ENCODE measurements at places on chromosomes 3 and 15. TPM values are rescaled to one million over a fixed set of nuclear protein-coding genes. Genes with fewer than 3 reads are reported as not detected.

- no peak overlapping the region for H3K4me3 ChIP-seq
- no peak overlapping the region for H3K27ac ChIP-seq
- no peaks in the 10 kb centered on the region for H3K36me3 ChIP-seq
- H3K4me1 ChIP-seq: no peaks in the 10 kb centered on the region
- DNase-seq: no peak
Measured at GRCh38 chr3:38083871-38084333, 44.9 kb downstream of the DLEC1 start.

DNA sequence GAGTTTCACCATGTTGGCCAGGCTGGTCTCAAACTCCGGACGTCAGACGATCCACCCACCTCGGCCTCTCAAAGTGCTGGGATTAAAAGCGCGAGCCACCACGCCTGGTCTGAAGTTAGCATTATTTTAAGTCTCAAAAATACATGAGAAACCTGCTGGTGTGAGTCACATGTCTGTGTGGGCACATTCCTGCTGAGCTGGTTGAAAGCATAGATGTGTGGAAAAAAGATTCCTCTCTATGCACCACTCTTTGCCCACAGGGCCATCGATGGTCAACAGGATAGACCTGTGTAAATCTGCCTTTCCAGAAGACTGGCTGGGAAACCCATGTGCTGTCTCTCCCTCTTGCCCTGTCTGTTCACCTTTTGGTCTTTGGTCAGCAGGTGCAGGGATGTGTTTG, 63.5 kb downstream of the CHRD start:
- no peak for DNase-seq
- no peaks in the 10 kb centered on the region for H3K36me3 ChIP-seq
- H3K4me1 ChIP-seq: no peaks in the 10 kb centered on the region
- no peak overlapping the region for H3K27ac ChIP-seq

- DNase-seq: no peak
- no peaks in the 10 kb centered on the region for H3K27me3 ChIP-seq
- no peaks in the 10 kb centered on the region for H3K4me1 ChIP-seq
- no peaks in the 10 kb centered on the region for H3K36me3 ChIP-seq
- H3K4me3 ChIP-seq: no peak overlapping the region
- H3K27ac ChIP-seq: no peak overlapping the region
Measured at GRCh38 chr15:59379531-59379930, 6.9 kb upstream of the MYO1E start.

DNA sequence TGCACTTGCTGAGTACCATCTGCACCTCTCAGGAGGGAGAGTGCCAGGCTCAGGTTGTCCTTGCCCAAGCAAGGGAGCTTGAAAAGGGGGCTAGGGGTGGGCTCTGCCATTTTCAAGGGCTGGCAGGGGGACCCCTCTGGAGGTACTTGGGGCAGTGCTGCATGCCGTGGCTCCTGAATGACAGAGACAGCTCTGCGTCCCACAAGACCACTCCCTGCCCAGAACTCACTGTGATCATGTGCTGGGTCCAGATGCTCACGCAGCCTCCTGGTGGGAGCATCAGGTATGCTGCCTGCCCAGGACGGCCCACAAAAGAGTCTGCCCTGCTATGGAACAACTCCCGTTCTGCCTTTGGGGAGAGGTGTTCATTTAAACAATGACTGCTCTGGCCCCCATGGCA, 165.2 kb downstream of the GOLGA6L4 start:
- H3K36me3 ChIP-seq: no peaks in the 10 kb centered on the region
- H3K4me1 ChIP-seq: no peaks in the 10 kb centered on the region
- H3K27ac ChIP-seq: no peak overlapping the region
- H3K27me3 ChIP-seq: no peaks in the 10 kb centered on the region
- no peak overlapping the region for H3K4me3 ChIP-seq
- DNase-seq: no peak

DNA sequence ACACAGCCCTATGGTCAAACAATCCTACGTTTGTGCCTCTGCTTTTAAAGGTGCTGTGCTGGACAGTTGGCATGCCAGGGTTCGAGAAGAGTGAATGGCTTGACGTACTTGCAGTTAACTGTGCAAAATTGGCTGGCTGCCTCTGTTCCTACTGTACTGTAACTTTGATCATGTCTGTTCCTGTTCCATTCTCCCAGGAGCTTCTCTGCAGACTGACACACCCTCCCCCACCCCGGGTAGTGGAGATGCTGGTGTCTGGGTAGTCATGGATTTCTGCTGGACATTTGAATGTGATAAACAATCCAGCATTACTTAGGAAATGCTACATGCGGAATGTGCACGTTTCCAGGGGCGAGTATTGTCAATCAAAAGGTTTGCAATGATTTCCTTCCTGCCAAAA, 6.5 kb upstream of the VILL start:
- DNase-seq: no peak
- H3K27me3 ChIP-seq: no peaks in the 10 kb centered on the region
- no peak overlapping the region for H3K4me3 ChIP-seq
- no peaks in the 10 kb centered on the region for H3K4me1 ChIP-seq
- no peak overlapping the region for H3K27ac ChIP-seq

DNA sequence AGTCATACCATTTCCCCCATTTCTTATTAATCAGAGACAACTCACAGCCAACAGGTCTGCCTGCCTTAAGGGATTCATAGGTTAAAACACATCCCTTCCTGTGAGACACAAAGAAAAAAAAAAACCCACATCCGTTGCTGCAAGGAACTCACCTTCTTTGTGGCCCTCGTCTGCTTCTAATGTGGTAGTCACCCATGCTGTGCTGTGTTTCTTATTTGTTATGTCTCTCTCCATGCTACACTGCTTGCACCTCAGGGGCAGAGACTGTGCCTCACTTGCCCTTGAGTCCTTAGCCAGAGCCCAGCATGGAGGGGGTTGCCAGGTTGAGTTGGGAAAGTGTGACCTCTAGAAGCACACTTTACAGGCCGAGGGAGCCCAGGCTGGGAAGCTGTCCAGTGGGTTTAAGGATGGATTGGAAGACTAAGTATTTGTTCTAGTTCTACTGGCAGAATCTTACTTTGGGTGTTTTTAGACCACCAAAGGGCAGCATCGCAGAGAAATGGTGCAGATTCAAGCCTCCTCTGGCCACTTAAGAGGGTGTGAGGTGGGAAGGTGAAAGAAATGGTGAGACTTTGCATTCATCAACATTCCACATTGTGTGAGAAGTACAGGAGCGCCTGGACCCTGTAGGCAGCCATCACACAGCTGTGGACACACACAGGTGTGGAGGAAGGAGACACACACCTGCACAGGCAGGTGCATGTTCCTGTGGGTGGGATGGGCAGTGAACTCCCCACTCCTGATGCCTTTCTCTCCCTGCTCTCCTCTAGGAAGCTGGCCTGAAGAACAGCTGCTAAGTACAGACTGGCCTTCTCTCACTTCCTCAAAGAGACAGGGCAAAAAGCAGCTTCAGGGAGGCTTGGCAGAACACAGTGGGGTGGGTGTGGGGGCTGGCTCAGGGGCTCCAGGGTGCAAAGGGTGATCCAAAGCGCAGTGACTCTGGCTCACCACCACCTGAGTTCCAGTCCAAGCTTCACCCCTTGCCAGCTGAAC, 48.8 kb downstream of the GLB1 start:
- H3K36me3 ChIP-seq: peaks cover 15% of the 10 kb centered on the region
- DNase-seq: peak; percentile 88
- peak overlapping the region; percentile 28 for H3K4me3 ChIP-seq

DNA sequence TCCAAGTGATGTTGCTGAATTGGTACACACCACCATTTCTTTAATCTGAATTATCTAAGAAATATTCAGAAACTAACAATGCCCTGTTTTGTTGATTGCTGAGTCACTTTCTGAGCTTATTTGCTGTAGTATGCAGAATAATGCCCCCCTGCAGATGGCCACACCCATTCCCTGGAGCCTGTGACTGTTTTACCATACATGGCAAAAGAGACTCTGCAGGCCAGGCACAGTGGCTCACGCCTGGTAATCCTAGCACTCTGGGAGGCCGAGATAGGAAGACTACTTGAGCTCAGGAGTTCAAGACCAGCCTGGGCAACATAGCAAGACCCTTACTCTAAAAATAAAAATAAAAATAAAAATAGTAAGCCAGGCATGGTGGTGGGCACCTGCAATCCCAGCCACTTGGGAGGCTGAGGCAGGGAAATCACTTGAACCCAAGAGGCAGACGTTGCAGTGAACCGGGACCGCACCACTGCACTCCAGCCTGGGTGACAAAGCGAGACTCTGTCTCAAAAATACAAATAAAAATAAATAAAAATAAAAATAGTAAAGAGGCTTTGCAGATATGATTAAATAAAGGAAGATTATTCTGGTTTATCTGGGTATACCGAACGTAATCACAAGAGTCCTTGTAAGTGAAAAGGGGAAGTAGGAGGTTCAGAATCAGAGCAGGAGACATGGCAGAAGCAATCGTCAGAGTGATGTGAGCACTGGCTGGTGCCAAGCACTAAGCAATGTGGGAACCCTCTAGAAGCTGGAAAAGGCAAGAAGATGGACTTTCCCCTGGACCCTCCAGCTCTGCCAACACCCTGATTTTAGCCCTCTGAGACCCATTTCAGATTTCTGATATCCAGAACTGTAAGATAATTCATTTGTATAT, 19.0 kb downstream of the PCYT1A start:
- no peak overlapping the region for H3K4me3 ChIP-seq
- H3K36me3 ChIP-seq: peaks cover 49% of the 10 kb centered on the region
- no peaks in the 10 kb centered on the region for H3K27me3 ChIP-seq
- no peak for DNase-seq

GRCh38 chr15:42427429-42428223, 63.3 kb downstream of the ZNF106 start:
- no peak overlapping the region for H3K27ac ChIP-seq
- H3K36me3 ChIP-seq: peaks cover 94% of the 10 kb centered on the region
- no peak overlapping the region for H3K4me3 ChIP-seq
- DNase-seq: no peak

DNA sequence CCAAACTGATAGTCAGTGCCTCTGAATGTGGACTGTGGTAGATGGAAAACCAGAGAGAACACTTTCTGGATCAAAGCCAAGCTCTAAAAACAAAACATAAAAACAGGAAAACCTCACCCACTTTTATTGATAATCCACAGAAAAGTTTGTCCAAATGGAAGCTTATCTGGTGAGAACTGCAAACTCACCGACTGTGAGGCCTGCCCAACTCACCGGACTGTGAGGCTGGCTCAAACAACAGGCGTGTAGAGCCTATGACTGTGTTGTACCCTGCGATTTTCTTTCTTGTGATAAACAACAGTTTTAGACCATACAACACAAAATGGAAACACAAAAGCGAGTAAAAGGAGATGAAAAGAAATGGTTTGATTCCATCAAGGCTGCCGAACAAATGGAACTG, 7.2 kb downstream of the PRR23C start:
- H3K4me3 ChIP-seq: no peak overlapping the region
- no peak for DNase-seq
- no peaks in the 10 kb centered on the region for H3K27me3 ChIP-seq
- H3K4me1 ChIP-seq: no peaks in the 10 kb centered on the region

GRCh38 chr3:71119171-71119570, 464.4 kb downstream of the FOXP1 start:
- peaks cover 76% of the 10 kb centered on the region for H3K4me1 ChIP-seq
- no peaks in the 10 kb centered on the region for H3K36me3 ChIP-seq
- DNase-seq: no peak

- H3K4me3 ChIP-seq: no peak overlapping the region
- H3K27me3 ChIP-seq: no peaks in the 10 kb centered on the region
- no peak for DNase-seq
- no peak overlapping the region for H3K27ac ChIP-seq
- H3K4me1 ChIP-seq: no peaks in the 10 kb centered on the region
Measured at GRCh38 chr3:117565777-117566176, 856.2 kb downstream of the TUSC7 start.

DNA sequence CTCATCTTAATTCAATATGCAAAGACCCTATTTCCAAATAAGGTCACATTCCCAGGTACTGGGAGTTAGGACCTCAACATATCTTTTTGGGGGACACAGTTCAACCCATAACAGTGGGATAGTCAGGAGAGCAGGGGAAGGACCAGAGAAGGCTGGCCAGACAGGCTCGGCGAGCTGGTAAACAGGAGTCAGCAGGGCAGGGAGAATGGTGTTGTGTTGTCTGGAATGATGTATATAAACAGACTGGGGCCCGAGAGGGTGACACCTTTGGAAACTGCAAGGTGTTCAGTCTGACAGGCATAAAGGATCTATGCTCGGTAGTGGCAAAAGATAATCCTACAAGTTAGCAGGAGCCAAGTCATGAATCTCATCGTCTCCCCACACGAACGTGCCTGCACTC, 10.1 kb upstream of the PPP1R2 start:
- H3K27ac ChIP-seq: peak overlapping the region; percentile 69
- H3K4me3 ChIP-seq: no peak overlapping the region
- H3K27me3 ChIP-seq: no peaks in the 10 kb centered on the region
- no peaks in the 10 kb centered on the region for H3K36me3 ChIP-seq
- H3K4me1 ChIP-seq: peaks cover 68% of the 10 kb centered on the region

DNA sequence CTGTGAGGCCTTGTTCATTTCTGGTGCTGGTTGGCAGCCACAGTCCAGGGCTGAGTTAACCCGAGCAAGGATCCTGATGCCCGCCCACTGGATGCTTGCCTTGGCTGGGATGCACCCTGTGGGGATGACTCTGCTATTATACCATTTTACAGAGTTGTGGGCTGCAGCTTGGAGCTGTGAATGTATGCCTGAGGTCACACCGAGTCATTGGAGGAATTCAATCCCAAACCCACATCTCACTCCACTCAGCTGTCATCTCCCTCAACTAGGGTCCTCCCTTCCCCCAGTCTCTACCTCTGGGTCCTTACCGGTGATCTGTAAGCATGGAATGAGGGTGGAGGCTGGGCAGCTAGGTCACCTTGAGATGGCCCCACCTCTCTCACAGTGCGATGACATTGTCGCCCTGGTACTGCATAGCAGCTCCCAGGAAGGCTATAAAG, 22.1 kb downstream of the MAPKAPK3 start:
- no peak overlapping the region for H3K4me3 ChIP-seq
- no peak for DNase-seq
- H3K27me3 ChIP-seq: no peaks in the 10 kb centered on the region

DNA sequence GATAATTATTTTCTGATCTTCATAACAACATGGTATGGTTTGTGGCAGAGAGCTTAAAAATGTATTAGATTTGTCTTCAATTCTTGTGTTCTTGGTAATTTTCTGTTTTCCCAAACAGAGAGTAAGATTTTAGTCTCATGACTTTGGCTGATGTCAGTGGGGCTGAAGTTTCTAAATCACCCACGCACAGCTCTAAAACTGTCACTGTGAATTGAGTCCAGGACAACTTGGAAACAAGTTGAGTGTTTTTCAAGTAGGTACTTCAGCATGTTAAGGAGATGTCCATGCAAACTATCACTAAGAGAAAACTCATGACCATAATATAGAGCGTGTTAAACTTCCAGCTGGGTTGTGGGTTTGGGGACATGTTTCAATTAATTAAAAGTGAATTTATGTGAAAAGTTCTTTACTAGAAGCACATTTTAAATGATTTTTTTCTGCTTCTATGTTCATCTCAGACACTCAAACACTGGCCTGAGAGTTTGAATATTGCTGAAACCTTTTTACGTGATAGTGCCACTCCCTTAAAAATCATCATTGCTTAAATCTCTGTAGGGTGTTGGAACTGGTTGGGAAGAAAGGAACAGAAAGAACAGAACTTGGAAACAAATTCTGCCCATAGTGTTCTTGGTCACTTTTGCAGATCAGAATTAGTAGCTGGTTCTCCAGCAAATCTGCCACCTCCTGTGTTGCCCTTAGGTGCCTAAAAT, 89.8 kb downstream of the KLHL25 start:
- H3K36me3 ChIP-seq: peaks cover 8% of the 10 kb centered on the region
- no peak for DNase-seq
- H3K27me3 ChIP-seq: no peaks in the 10 kb centered on the region
- H3K4me1 ChIP-seq: peaks cover 75% of the 10 kb centered on the region
- peak overlapping the region; percentile 64 for H3K27ac ChIP-seq

Gene ACKR2
- 0.45 TPM for total RNA-seq

Gene TMC3
- not detected for total RNA-seq

Gene KLHL40
- total RNA-seq: not detected

Gene NR1I2
- total RNA-seq: 0.54 TPM

Gene SCAANT1
- not detected for total RNA-seq

Gene UBR1
- total RNA-seq: 51.7 TPM

Gene FBXL2
- not detected for total RNA-seq

Gene CHRM5
- not detected for total RNA-seq

Measured in naive thymus-derived CD4-positive, alpha-beta T cell (primary cell).